ENCODE measurements at places on chromosomes 13 and 19.
A peak's percentile ranks its signal among the peaks of the same experiment; 100 is the strongest.

- no peak for DNase-seq
These were observed 18.4 kb downstream of the TMEM272 start for GRCh38 chr13:51826606-51827005.

DNA sequence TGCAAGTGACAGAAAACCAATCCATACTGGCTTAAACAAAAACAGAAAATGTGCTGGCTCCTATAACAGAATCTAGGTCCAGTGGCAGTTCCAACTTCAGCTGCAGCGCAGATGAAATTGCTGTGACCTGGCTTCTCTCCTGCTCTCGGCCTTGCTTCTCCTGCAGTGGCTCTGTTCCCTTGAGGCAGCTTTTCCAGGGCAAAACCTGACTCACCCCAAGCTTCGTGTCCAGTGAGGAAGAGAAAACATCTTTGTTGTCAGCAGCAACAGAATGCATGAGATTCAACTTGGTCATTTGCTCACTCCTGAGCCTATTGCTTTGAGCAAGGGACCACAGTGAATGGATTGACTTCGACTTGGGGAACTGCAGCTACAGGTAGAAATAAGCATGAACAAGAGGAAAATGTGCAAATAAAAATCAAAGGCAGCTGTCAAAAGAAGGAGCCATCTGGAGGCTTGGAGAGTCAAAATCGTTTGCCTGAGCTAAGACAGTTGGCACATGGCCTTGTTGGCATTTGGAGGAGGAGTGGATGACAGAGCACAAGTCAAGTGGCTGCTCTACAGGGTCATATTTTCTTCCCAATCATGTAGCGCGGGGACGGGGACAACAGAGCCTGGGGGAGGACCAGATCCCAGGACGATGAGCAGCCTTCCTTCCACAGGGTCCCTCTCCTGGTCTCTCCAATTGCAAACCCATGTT lies 523.4 kb downstream of the FGF9 start:
- no peak for DNase-seq

DNA sequence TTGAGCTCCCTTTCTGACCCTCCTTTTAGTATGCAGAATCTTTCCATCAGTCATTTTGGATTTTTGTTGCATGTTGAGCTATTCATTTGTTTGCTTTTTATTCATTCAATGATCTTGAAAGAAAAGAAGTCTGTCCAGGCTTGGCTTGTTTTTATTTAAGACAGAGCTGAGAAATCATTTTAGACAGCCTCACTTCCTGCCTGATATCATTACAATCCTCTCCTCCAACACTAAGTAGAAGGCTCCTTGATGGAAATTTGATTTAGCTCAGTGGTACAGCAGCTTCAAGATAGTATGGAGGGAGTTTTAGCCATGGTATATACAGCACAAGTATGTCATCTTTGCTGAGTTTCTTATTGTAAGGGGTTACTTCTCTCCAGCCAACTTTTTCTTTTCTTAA lies 28.4 kb downstream of the MBNL2 start:
- no peak for DNase-seq

GRCh38 chr13:76361868-76362267 lies 524.3 kb downstream of the KCTD12 start:
- no peak for DNase-seq

DNA sequence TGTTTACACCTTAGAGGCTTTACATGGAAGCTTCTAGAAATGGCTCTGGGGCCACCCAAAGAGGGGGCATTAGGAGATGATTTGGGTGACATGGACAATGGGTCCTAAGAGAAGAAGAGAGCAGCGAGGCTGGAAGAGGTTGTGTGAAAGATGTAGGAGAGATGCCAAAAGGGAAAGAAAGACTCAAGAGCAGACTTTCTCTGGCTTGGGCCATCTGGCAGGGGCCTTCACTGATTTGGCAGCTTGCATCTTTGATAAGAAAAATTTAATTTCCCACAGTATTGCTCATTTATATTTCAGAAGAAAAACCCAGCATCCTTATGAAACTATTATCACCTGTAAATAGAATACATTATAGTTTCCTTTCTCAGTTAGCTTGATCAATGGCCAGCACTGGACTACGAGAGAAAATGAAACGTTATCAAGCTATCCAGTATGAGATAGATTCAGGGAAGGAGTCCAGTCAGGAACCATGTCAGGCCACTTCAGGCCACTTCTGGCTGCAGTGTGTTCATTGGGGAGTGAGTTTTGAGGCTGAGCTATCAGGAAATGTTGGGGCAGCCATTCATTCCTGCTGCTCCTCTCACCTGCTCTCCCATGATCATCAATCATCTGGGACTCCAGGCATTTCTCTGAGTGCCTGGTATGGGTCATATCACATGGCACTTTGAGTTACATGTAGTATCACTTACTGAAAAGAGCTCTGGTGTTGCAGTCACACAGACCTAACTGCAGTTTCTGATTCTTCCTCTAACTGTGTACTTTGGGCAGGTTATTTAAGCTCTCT lies 10.3 kb downstream of the SCEL start:
- DNase-seq, result no peak

GRCh38 chr19:11481534-11482383 lies 913 bp upstream of the ELAVL3 start:
- peak; percentile 36 for DNase-seq

DNA sequence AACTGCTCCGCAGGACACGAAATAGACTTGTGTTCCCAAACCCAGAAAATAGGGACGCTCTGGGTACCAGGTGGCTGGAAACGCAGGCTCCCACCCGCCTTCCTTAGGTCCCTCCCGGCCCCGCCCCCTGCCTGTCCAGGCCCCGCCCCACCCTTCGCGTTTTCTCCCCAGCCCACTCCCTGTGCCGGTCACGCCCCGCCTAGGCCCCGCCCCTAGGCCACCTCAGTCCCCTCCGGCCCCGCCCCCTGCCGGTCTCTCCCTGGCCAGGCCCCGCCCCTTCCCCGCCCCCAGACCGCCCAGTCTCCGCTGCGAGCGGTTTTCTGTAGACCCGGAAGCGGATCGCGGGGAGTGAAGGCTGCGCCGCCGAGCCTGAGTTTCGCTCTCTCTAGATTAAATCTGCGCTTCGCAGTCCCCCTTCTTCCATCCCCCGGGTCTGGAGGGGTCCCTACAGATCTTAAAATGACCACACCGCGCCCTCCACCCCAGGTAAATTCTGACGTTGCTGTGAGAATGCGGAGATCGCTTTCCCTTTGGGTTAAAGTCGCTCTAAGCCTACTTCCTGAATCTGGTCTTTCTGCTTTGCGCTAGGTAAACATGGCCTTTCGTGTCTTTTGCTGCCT lies 3.7 kb upstream of the ZNF665 start:
- DNase-seq, result peak; percentile 36

GRCh38 chr13:34941835-34942731 lies at the start of gene NBEA:
TSS of gene NBEA (plus strand) at chr13:34942270. CDS start at chr13:34942821, 551 bp downstream.
- peak; percentile 38 for DNase-seq

DNA sequence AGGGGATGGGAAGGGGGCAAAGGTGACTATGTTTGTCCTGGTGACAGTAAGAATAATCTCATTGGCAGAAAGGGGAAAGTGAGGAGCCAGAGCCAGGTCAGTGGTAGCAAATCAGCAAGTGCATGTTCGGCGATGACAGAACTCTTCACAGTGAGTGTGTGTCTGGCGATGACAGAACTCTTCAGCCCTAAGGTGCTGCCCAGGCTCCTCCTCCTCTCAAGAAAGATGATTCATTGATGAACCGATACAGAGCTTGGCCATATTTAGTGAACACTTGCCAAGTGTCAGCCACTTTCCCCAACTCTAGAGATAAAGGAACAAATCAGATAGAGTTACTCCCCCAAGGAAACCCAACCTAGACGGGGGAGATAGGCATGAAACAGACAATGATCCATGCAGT lies 199.3 kb upstream of the UBL3 start:
- no peak for DNase-seq

- no peak for DNase-seq
These were observed 269.6 kb downstream of the B3GLCT start for GRCh38 chr13:31469377-31469776.

GRCh38 chr13:20570517-20570916 lies 3.6 kb downstream of the IFT88 start:
- no peak for DNase-seq

- DNase-seq, result no peak
These were observed 776 bp downstream of the DNAJC3 start for GRCh38 chr13:95677564-95678266.

GRCh38 chr19:4976401-4977298 lies 7.7 kb downstream of the KDM4B start:
- DNase-seq, result no peak

DNA sequence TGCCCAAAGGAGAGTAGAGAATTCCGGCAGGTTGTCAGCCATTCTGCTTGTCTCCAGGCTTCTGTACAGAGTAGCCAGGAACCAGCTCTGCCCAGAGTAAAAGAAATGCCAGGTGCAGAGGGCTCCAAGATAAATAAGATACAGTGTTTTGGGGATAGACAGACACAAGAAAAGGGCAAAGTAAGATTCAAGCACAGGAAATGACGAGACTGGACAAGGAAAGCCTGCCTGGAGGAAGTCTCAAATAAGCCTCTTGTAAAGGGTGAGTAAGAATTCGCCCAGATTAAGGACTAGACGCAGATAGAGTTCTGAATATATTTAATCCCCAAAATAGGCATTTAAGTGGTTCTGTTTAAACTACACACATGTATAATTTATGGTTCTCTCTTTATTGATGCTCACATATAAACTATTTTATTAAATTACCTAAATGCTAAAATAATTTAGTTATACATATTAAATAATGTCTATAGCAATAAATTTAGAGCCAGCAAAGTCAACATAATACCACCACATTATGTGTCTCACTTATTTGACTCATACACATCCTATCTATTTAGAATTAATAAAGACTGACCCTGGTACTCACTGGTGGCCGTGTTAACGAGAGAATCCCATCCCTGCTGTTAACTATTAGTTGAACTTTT lies 98.4 kb upstream of the RAP2A start:
- no peak for DNase-seq

GRCh38 chr19:6577476-6578125 lies 13.3 kb downstream of the CD70 start:
- no peak for DNase-seq

- no peak for DNase-seq
These were observed 1.7 kb downstream of the B3GLCT start for GRCh38 chr13:31201341-31202031.

GRCh38 chr19:40726279-40726678 lies 9.4 kb downstream of the ITPKC start:
- DNase-seq, result no peak

GRCh38 chr19:49907745-49908446 lies 11.2 kb upstream of the IL4I1 start:
- DNase-seq, result no peak

GRCh38 chr19:58237324-58237723 lies 8.6 kb downstream of the ZNF544 start:
- no peak for DNase-seq

- DNase-seq, result no peak
These were observed 486 bp upstream of the SPINT2 start for GRCh38 chr19:38263689-38264485.

DNA sequence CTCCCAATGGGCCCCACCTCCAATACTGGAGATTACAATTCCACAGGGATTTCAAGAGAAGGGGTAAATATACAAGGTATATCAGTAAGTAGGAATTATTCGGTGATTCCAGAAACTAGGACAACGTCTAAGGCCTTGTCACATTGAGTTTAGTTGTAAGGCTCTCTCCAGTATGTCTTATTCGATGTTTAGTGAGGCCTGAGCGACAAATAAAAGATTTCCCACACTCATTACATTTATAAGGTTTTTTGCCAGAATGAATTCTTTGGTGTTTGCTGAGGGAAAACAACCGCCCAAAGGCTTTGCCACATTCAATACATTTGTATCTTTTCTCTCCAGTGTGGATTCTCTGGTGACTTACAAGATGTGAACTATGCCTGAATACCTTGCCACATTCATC lies 19.1 kb upstream of the ZNF841 start:
- DNase-seq, result no peak

GRCh38 chr13:51912511-51913225 lies 50.9 kb downstream of the CCDC70 start:
- no peak for DNase-seq

DNA sequence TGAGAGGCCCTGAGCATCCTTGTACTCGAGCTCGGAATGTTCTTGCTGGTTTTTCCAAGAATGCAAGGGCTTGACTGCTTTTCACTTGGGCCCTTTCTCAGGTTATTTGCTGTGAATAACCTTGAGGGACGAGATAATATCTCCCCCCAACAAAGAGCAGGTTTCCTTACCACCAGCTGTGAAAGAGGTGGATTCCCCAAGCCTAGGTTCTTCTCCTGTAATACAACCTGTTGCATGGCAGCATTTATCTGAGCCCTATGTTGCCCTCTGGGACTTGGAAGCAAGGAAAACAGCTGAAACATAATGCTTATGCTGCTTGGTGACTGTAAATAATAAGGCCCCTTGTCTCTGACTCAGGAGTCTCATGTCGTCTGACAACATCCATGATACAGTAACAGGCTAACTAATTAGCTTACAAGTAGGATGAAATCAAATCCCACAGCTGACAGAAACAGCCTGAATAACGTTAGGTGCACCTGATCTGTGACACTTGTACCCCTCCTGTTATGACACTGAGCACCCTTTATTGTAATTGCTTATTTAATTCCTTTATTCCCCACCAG lies 43.6 kb upstream of the RCBTB2 start:
- DNase-seq, result no peak

GRCh38 chr13:30787738-30788525 lies 52.6 kb downstream of the ALOX5AP start:
- no peak for DNase-seq

DNA sequence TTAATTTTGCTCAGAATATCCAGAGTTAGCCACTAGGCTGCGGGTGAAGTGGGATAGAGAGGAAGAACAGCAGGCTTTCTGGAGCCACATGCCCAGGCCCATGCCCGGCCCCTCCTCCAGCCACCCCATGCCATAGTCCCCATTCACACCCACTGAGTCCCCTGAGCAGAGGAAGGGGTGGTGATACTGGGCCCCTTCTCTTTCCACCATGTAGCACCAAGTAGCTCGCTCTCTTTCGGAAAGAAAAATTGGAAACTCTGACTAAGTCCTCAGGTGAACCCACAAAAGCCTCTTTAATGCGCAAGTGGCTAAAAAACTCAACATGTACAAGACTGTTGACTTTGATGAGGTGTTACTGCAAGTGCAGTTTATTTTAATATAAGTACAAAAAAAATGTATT lies 76.7 kb upstream of the GPR183 start:
- no peak for DNase-seq

DNA sequence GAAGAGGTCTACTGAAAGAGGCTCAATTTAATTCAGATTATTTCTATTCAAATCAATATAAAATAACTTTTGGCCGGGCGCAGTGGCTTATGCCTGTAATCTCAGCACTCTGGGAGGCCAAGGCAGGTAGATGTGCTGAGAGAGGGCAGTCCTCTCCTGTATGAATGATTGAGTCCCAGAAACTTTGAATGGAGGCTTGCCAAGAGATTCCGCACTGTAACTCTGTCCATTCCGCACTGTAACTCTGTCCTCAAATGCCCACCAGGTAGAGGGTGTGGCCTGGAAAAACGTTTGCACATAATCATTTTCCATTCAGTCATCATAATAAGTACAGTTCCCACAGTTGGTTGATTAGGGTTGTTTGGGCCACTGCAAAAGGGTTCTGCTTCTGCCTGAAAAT lies 274.7 kb upstream of the SOX21 start:
- DNase-seq, result no peak

GRCh38 chr13:111662451-111662850 lies 342.0 kb downstream of the TEX29 start:
- DNase-seq, result no peak
